ENCODE measurements at places on chromosomes 7 and 10.

DNA sequence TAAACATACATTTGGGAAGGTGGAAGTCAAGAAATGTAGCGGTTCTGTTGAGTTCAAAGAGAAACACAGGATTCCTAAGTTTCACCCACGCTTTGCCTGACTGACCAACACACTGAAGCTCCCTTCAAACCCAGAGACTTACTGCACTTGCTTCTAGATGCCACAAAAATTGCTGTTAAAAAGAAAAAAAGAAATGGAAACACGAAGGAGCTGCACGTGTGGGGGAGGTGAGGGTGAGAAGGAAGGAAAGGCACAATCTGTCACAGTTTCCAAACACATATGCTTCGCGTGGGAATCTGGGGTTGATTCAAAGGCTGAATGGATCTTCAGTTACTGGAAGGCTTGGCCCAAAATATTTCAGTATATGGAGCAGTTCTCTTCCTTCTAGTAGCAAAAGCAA is 495.6 kb downstream of the DNAJB6 start:
- DNase-seq: no peak
- H3K4me3 ChIP-seq: no peak overlapping the region
- H3K27me3 ChIP-seq: peaks cover 4% of the 10 kb centered on the region

DNA sequence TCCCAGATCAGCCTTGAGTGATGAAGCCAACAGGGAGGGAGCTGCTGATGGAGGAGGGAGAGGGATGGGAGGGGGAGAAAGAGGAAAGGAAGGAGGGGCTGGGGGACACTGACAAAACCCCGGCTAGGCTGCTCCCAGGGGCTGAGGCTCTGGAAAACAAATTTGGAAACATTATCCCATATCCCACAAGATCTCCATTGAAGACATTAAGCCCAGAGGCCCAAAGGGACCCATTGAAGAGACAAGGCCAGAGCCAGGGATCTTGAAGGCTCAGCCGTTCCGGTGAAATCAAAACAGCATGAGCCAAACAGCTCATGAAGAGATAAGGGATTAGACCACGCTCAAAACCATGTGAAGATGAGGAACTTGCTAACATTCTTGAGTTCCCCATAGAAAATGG is 184.3 kb upstream of the ITGB1 start:
- no peak overlapping the region for H3K4me3 ChIP-seq
- H3K4me1 ChIP-seq: peaks cover 58% of the 10 kb centered on the region
- H3K36me3 ChIP-seq: no peaks in the 10 kb centered on the region
- no peak for DNase-seq

DNA sequence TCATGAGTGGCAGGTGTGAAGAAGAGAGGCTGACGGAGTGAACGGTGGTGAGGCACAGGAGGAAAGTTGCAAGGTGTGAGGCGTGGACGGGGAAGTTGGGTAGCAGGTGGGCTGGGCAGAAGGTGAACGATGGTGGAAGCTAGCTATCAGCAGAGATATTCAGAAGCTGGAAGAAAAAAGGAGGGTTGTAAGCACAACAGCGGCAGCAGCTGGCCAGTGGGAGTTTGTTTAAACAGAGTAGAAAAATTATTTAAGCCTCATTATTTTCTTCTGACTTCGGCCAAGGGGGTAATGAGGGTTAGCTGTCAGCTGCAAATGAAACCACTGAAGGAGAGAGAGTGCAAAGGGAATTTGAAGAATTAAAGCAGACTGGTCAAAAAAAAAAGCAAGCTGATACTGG is 62.1 kb upstream of the PRKAR2B start:
- no peaks in the 10 kb centered on the region for H3K27me3 ChIP-seq
- H3K4me3 ChIP-seq: no peak overlapping the region
- no peaks in the 10 kb centered on the region for H3K36me3 ChIP-seq
- no peak overlapping the region for H3K27ac ChIP-seq
- H3K4me1 ChIP-seq: no peaks in the 10 kb centered on the region

- H3K27ac ChIP-seq: no peak overlapping the region
- H3K27me3 ChIP-seq: peaks cover 4% of the 10 kb centered on the region
- DNase-seq: no peak
- no peak overlapping the region for H3K4me3 ChIP-seq
- no peaks in the 10 kb centered on the region for H3K4me1 ChIP-seq
- H3K36me3 ChIP-seq: no peaks in the 10 kb centered on the region
Observed at GRCh38 chr10:7634142-7634894, 32.4 kb downstream of the ITIH5 start.

DNA sequence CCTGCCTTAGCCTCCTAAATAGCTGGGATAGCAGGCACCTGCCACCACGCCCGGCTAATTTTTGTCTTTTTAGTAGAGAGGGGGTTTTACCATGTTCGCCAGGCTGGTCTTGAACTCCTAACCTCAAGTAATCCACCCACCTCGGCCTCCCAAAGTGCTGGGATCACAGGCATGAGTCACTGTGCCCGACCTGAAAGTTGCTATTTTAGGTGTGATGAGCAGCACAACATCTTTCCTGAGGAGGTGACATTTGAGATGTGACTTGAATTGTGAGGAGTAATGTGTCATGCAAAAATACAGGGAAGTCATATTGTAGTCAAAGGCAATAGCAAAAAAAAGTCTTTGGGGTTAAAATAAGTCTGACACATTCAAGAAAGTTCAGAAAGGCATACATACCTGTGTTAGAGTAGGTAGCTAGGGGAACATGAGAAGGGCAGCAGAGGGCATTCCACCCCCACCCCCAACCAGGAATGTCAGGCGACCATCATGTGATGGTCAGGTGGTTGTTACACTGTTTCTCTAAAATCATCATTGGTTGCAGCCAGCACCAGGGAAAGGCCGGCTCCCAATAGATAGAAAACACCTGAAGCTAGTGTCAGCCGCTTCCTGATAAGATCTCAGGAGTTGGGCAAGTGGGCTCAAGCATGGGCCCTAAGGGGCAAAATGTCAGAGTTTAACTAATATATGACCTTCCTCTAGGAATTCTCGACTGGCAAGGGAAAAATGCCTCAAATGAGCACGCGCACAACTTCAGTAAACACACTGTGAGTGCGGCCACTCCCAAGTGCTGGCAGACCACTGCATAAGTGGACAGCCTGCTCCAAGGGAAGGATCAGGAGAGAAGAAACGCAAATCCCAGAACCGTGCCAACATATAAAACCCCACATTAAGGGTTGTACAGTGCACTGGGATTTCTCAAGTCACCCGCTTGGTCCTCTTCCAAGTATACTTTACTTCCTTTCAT is at the start of gene TACC2:
Gene TACC2, plus strand, starts transcription at position 803 of the 964 bp plus-strand sequence. CDS start 32,819 bp downstream, outside the sequence.
- no peak within 1 kb of the TSS for H3K4me3 ChIP-seq
- DNase-seq: no peak
- no peak within 1 kb of the TSS for H3K27ac ChIP-seq
- H3K27me3 ChIP-seq: peaks cover 6% of the 10 kb centered on the region
